Choroid plexus epithelial cell (primary cell): ENCODE measurements at places on chromosomes 16 and 17.

GRCh38 chr17:27529230-27529796 is 73.1 kb downstream of the KSR1 start:
- peak; percentile 88 for DNase-seq

GRCh38 chr17:73069841-73070240 is 22.6 kb downstream of the SLC39A11 start:
- no peak for DNase-seq

- no peak for DNase-seq
These were observed 22.2 kb downstream of the CLTC start for GRCh38 chr17:59641799-59642484.

DNA sequence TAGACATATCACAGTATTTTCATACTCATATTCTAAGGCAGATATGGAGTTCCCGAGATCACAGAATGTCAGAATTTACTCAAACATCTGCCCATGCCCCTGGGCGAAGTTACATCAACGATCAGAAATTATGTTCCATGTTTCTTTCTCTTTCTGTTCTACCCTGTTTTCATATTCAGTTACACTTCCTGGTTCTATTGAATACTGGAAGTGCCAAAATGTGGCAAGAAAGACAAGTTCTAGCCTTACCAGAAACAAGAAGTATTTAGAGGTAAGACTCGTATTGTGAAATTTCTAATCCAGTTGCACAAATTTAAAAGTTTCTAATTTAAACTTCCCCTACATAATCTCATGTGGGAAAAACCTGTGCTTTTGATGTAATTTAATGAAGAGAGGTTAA is 36.1 kb downstream of the KCNJ2 start:
- no peak for DNase-seq

GRCh38 chr17:61283043-61283442 is 116.6 kb upstream of the TBX2 start:
- DNase-seq: no peak

DNA sequence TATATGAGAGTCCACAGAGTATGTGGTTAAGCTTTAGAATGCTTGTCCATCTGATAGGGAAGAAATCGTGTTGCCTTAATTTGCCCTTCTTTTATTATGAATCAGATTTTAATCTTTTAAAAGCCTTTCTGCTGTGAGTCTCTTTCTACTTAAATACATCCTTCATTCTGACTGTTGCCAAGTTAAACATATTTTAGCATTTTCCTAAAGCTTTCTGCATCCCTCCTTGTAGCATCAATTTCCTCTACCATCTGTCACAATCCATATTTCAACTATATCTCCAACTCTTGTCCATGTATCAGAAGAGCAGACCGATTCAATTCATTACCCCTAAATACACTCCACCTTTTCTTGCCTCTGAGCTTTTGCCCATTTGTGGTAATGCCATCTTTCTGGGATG is 20.5 kb upstream of the FA2H start:
- no peak for DNase-seq

DNA sequence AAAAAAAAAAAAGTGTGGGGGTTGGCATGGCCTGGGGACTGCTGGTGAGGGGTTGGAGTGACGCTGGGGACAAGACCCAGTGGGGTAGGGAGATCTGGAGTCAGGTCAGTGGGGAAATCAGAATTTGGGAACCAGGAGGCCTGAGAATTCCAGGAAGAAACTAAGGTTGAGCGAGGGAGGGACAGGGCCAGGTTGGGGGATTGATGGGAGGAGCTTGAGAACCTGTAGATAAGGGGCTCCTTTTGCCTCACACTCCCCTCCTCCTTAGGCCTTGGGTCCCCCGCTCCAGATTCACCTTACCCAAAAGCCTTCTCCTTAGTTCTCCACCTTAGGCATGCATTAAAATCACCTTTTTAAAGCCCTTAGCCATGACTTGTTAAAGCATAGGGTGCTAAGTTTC is 8.3 kb upstream of the PYDC1 start:
- no peak for DNase-seq

DNA sequence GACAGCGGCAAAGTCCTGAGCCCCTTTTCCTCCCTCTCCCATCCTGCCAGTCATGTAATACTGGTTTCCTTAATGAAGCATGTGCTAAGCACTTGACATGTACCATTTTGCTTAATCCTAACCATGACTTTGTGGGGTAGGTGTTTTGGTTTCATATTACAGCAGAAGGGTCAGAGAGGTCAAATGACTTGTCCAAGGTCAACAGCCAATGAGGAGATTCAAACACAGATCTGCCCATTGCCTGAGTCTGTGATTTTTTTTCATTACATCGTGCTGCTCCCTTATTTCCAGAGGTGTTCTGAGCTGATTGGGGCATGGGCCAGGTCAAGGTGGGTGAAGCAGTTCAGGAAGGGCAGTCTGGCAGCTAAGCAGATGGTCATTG is 17.6 kb upstream of the PHF12 start:
- no peak for DNase-seq

GRCh38 chr17:57459286-57459915 is 203.1 kb downstream of the MSI2 start:
- peak; percentile 56 for DNase-seq

DNA sequence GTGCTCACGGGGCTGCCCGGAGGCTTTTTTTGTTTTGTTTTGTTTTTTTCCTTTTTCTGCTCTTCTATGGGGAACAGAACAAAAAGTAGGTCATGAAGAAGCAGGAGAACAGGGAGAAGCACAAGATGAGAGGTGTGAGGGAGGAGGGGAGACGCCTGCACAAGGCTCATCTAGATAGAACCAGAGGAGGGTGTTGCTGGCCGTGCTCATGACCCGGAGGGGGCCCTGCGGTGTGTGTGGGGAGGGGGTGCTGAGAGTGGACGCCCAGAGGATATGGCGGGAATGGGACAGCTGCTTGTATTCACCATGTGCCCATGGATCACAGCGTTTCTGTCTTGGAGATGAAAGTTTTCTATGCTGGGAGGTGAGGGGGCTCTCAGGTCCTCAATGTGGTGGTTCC is 183.7 kb downstream of the FOXL1 start:
- no peak for DNase-seq

GRCh38 chr16:280991-281659 is 734 bp downstream of the ARHGDIG start:
- DNase-seq: no peak

- DNase-seq: peak; percentile 99
These were observed at the start of gene JPT1 for GRCh38 chr17:75154195-75155106. JPT1 (minus strand) TSS chr17:75154512; CDS start chr17:75154397, 115 bp downstream.

DNA sequence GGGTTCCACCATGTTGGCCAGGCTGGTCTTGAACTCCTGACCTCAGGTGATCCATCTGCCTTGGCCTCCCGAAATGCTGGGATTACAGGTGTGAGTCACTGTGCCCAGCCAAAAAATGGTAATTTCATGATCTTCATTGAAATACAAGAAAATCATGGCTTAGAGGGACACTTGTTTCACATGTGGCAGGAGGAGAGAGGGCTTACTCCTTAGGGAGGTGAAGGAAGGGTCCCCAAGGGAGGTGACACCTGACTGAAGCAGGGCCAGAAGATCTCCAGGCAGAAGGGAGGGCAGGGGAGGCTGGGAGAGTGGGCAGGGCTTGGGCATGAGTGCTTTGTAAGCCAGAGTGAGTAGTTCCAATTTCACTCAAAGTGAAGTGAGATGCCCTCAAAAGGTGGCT is 20.0 kb upstream of the ITGAX start:
- DNase-seq: no peak

GRCh38 chr16:81319221-81319912 is 4.6 kb downstream of the GAN start:
- DNase-seq: peak; percentile 85

GRCh38 chr16:56331915-56332314 is 93.4 kb downstream of the AMFR start:
- no peak for DNase-seq

DNA sequence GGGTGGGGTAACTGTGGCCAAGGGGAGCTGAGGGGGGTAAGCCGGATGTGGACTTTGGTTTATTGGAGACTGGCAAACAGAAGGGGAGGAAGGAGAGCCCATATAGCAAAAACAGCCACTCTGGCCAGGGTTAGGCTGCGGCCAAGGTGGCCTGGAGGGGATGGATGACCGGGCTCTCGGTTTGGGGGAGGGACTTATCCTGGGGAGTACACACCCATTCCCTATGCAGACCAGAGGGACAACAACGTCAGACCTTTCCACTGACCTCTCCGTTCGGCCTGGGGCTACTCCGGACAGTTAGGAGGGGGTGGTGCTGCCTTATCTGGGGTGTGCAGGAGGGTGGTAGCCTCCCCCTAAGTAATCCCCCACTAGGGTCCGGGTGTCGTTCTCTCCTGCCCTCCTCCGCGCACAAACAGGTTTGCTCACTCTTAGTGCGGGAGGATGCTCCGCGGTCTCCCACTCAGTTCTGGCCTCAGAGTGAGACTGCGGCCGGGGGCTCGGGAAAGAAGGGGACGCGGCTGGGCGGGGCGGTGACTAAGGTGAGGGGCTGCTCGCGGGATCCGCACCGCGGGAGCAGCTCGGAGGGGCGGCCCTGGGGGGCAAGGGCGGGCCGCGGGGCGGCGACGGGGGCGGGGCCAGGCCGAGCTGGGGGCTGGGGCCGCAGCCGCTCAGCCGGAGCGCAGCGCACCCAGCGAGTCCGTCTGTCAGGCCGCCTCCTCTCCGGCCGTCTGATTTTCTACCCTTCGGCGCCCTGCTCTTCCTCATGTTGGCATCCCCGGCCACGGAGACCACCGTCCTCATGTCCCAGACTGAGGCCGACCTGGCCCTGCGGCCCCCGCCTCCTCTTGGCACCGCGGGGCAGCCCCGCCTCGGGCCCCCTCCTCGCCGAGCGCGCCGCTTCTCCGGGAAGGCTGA is at the start of gene WNK4:
TSS of gene WNK4 (plus strand) at position 675 of the 915 bp plus-strand sequence. CDS start at position 764, 89 bp downstream.
- no peak for DNase-seq

DNA sequence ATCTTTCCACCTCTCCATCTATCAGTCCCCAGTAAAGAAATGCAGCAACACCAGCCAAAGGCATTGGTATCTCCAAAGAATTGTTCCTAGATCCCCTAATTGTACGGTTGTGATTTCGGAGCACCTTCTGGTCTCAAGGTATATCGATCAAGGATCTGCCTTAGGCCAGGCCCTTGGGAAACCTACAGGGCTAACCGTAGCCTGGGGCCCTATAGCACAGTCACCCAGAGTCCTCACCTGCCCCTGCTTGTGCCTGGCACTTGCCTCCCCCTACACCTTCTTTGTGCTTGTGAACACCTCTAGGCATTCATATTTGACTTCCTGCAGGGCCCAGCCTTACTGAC is 16.8 kb upstream of the AURKB start:
- DNase-seq: no peak

DNA sequence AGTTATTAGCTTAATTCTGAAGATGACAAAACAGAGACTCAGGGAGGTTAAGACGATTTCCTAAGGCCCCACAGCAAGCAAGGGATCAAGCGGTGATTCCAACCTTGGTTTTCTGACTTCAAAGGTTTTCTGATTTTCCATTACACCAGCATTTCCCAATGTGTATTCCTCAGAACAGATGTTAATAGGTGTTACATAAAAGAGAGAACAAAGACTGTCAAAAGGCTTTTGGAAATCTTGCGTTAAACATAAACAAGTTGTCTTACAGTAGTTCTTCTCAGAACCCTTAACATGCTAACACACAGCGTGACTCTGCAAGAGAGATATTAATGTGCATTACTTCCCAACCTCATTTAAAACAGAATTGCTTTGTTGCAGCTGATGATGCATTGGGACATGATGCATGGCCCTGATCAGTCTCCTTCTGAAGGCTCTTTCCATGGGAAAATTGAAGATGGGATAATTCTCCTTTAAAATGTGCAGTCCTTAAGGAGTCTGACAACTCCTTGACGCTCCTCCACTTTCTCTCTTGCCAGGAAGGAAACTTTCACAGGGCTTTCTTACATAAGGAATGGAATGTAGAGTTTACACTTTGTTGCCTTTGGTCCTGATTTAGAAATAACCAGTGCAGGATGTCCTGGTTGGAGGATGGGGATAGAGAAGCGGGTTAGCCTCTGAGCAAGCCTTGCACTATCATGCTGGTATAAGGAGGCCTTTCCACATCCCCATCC is 21.5 kb upstream of the MMD start:
- peak; percentile 73 for DNase-seq

- no peak for DNase-seq
These were observed 5.7 kb downstream of the CFAP119 start for GRCh38 chr16:30755955-30756780.

DNA sequence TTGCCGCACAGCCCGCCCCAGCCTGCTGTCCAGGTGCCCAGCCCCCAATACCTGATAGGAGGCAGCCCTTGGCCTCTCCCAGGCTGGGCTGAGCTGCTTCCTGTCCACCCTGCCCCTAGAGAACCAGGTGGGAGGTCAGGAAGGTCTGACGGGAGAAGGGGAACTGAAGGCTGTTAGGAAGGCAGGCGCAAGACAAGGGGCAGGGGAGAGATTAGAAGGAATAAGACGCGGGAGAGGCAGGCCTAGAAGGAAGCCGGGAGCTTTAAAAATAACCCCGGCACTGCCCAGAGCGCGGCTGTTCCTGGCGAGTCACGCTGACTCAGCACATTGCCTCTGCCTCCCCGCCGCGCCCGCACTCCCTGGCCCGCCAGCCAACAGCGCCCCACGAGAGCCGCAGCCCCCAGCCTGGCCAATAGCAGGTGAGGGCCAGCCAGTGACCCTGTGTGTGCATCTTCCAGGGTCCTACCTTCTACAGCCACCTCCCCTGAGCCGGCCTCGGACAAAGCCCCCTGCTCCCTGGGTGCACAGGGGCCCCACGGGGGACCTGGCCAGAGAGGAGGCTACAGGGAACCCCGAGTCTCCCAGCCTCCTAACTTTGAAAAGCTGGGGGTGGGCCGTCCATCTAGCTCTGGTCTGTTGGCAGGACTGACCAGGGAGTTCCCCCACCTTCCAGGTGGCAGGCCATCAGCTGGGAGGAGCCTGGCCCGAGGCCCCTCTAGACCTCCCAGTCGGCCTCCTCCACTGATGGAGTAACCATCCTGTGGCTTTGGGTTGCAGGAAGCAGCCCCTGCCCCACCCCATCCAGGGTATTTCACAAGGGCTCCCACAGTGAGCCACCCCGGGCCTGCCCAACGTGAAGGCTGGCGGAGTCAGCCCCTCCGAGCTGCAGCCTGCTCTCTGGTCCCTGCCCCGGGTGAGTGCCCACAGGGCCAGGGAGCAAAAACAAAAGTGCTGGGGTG is 4.0 kb downstream of the MAFG start:
- peak; percentile 88 for DNase-seq

DNA sequence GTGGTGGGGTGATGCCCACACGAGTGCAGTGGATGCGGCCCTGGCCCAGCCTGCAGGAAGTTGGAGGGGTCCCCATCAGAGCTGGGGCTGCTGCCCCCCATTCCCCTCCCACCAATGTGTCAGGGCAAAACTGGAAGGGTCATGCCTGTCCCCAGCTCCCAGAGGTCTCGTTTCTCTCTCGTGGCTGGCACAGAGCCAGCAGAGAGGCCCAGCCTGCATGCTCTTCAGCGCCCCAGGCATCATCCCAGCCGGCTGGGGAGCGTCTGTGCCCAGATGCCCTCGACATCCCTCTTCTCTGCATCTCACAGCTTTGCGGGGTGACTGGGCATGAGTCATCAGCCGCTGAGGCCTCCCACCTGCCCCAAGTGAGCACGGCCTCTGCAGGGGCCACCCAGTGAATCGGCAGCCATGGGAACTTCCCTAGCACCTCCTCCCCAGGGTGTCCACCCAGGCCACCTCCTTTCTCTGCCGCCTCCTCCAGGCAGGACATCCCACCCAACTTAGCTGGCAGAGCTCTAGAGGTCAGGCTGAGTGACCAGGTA is 9.8 kb upstream of the CSNK1D start:
- peak; percentile 76 for DNase-seq
